ENCODE measurements at places on chromosomes 3 and 15.

- no peak for DNase-seq
Measured at GRCh38 chr3:28376424-28376823, 27.8 kb upstream of the AZI2 start.

GRCh38 chr15:78272776-78273175 lies 8.4 kb downstream of the DNAJA4 start:
- no peak for DNase-seq

GRCh38 chr3:126501736-126502135 lies 15.8 kb downstream of the UROC1 start:
- DNase-seq, result no peak

DNA sequence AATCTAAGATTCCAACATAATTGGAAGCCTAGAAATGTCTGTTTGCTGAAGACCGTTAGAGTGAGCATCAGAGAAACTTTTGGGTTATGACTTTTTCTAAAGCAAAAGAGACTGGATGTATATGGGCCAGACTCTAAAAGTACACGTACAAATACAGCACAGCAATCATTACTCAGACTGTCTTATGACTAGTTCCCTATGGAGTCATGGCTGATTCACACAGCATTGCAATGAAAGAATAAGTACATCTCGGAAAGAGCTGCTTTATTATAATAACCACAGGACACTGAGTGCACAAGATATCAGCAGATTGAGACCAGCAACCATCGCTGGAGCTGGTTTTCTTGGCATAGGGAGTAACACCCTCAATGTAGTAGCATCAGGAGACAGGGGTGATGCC lies 618.6 kb downstream of the NLGN1 start:
- no peak for DNase-seq

- no peak for DNase-seq
Measured at GRCh38 chr3:186368717-186369116, 6.7 kb upstream of the DGKG start.

GRCh38 chr3:168839653-168840052 lies 743.9 kb upstream of the GOLIM4 start:
- no peak for DNase-seq

DNA sequence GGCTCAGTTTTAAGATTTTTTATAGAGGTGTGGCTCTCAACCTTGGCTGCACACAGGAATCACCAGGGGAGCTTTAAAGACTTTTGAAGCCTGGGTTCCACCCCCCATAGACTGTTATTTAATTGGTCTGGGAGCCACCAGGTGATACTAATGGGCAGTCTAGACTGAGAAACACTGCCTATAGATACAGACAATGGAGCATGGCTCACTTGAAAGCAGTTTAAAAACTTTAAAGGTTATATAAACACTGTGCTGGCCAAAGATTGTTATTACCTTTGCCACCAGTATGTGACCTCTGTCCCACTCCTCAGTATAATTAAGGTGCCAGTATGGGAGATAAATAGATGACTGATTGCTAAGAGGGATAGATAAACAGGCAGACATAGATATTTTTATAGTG lies 3.8 kb downstream of the GOLIM4 start:
- peak; percentile 22 for DNase-seq

- no peak for DNase-seq
Measured at GRCh38 chr3:110174908-110175307, 837.6 kb upstream of the DPPA4 start.

DNA sequence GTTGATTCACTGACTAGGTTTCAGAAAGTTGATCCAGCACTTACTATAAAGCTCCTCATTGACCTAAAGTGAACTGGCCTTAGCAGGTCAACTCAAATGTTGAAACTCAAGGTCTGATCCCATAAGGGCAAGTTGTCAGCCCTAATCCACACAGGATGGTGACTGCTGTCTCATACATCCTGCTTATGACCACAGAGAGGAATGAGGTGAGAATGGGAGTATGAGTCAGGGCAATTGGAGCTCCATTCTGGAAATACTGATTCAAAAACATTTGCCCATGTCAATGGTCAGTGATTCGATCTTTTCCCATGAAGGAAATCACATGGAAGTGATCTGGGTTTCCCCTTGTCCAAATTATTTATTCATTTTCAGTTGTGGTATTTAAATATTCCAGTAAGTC lies 78.7 kb downstream of the ZNF385D start:
- no peak for DNase-seq

GRCh38 chr3:168048414-168049330 lies 47.1 kb downstream of the GOLIM4 start:
- DNase-seq, result no peak

GRCh38 chr3:113269661-113270060 lies 58.3 kb downstream of the BOC start:
- DNase-seq, result no peak

DNA sequence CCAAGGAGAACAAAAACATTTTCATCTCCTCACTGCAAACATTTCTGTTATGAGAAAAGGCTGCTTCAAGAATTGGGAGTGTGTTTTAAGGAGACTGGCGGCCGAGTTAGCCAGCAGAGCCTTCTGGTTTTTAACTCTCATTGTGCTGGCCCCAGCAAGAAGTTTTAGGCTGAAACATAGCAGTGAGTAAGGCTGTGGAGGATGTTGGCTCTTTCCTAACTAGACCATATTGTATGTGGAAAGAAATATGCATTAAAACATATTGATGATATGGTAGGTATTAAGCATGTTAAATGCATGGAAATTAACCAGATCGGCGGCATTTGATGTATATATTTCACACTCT lies 90.7 kb downstream of the TIGIT start:
- DNase-seq, result no peak

DNA sequence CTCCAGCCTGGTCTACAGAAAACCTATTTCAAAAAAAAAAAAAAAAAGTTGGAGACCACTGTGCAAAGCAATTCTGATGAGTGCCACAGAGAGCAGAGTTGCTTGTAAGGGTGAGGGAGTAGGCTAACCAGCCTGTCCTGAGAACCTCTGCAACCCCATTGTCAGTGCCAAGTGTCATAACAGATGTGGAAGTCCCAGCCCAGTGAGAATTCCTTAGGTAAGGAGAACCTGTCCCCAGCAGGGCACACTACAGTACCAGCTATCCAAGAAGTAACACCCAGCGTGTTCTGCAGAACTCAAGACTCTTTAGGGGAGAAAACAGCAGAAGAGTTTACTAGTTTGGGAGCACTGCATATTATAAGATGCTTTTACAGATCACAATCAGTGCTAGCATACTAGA lies 156.3 kb downstream of the LIPC start:
- no peak for DNase-seq

DNA sequence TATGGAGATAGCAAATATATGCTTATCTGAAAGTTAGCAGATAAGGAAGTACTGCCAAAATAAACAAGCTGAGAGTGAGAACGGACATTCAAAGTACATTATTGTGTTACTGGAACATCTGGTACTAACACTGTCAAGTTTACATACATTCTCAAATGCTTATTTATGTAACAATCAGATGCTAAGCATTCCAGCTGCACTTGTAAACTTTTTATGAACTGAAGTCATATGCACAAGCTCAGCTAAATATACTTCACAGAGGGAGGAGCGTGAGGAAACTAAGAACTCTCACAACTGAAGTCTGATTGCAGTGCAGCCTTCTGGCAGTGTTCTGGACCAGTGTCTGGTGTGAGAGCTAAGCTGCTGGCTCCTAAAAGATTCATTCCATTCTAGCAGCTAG lies 223.7 kb upstream of the NANOGP8 start:
- DNase-seq, result no peak

GRCh38 chr3:18499301-18499700 lies 74.2 kb upstream of the SATB1 start:
- DNase-seq, result no peak

DNA sequence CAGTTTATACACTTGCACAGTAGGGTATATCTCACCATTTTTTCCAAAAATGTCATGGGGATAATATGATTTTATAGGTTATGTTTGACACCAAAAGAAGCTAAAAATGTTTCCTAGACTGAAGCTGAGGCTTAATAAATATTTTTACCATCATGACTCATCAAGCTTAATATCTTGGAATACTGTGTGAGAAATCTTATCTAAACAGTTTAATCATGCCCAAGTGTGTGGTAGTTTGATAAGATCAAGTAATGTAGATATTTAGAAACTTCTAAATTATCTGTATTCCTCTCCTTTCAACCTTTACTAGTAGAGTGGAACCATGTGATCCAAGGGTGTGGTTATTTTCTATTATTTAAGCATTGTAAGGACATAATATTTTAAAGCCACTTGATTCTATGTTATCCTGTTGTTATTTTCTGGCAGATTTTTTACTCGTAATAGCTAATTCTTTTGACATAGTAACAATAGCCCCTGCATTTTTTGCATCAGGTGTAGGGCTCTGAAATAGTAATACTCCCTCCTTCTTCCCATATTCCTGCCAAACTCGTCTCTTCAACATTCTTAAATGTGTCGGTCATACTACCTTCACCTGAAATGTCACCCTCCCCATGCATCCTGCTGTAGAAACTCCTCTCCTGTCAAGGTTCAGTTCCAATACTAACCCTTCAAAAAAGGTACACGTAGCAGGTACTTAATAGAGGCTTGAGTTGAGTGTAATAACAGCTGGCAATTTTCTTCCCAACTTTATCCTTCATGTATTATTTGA lies 729.6 kb downstream of the NLGN1 start:
- DNase-seq, result no peak

- no peak for DNase-seq
Measured at GRCh38 chr15:83284559-83285283, at the start of gene BNC1. Gene BNC1 (minus strand): TSS chr15:83284664. CDS start chr15:83284628, 36 bp downstream.

- DNase-seq, result no peak
Measured at GRCh38 chr3:69934398-69934797, 65.1 kb upstream of the SAMMSON start.

DNA sequence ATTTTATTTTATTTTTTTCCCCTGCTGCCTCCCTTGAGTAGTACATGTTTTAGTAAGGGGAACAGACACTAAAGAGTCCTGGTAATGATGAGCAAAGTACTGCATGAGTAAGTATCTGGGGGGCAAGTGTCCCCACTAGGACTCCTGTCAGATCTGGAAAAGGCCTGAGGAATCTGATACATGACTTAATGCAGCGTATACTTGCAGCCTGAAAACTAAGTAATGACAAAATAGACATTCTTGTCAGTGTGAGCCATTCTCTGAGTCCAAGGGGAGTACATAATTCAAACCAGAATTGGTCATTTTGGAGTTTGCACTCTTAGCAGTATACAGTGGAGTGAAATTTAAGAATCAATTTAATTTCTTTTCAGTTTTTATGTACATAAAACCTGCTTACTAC lies 27.5 kb downstream of the NXPE3 start:
- DNase-seq, result no peak

DNA sequence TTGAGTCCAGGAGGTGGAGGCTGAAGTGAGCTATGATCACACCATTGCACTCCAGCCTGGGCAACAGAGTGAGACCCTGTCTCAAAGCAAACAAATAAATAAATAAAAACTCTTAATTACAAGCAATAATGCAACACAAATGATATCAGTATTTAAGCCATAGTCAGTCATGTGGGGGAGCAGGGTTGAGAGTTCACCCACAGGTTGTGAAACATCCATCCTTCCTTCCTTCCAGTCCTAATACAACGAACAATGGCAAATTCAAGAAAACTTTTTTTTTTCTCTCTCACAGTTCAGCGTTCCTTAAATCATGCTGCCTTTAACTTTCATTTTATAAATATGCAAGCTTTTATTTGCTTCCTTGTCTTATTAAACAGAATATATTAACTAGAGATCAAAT lies 24.1 kb downstream of the ZNF592 start:
- no peak for DNase-seq

GRCh38 chr15:96860741-96861140 lies 530.2 kb downstream of the NR2F2 start:
- no peak for DNase-seq

DNA sequence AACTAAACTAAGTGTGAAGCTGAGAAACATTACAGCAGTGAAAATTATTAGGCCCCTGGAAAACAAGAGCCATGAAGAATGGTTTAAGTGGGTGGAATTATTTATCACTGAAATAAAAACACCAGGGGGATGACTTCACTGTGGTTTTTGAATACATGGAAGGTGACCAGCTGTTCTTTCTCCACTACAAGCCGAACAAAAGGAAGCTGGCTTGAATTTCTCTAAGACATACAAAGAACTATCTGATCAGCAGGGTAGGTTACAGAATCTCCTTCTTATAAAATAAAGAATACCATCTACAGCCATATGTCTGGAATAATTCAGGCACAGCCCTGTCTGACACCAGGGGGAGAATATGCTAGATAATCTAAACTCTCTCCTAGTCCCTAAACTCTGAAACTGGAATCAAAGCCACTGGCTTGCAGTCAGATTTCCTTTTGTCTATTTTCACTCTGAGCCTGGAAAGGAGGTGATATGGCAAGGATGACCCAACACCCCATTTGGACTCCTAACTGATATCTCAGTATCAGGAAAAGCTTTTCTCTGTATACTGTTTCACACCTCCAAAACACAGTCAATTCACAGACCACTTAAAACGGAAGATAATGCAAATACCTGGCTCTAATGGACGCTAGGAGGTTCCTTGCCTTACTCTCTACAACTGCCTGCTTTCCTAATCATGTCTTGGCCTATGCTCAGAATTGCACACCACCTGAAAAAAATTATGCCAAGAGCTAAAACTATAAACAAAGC lies 31.2 kb downstream of the SPATA12 start:
- DNase-seq, result no peak

DNA sequence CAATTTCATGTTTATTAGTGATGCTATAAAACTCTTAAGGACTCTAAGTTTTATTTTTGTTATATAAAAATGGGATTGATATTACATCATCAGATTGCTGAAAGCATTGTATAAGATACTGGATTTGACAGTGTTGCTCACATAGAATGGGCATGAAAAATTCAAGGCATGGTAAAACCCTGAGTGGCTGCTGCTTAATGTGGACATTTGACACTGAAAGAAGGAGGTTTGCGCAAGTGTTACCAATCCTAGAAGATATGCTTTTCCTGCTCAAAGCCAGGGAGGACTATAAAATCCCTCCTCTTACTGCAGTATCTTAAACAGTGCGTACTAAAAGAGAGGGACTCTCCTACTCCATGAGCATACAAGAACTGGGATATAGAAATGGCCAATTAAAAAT lies 65.8 kb upstream of the PTX3 start:
- no peak for DNase-seq

- no peak for DNase-seq
Measured at GRCh38 chr15:68389936-68390817, 41.8 kb downstream of the ITGA11 start.

GRCh38 chr3:9912294-9912935 lies 4.5 kb upstream of the IL17RC start:
- DNase-seq, result no peak

GRCh38 chr15:71141572-71141971 lies 26.3 kb downstream of the THSD4 start:
- no peak for DNase-seq
